ENCODE measurements at places on chromosomes 7 and 10. TPM values are rescaled to one million over a fixed set of nuclear protein-coding genes. Genes with fewer than 3 reads are reported as not detected.
A peak's percentile ranks its signal among the peaks of the same experiment; 100 is the strongest.

DNA sequence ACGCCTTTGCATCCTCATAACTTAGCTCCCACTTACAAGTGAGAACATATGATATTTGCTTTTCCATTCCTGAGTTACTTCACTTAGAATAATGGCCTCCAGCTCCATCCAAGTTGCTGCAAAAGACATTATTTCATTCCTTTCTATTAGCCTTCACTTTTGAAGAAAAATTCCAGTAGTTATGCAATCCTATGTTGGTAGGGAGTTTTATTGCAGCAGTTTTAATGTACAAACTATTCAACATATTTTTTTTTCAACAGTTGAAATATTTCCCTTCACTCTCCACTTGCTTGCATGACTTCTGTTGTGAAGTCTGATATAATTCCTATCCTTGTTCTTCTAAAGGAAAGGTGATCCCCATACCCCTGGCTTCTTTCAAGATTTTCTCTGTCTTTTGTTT lies 27.3 kb upstream of the ARHGAP22 start:
- H3K27me3 ChIP-seq: peaks cover 10% of the 10 kb centered on the region
- no peaks in the 10 kb centered on the region for H3K36me3 ChIP-seq
- H3K4me3 ChIP-seq: no peak overlapping the region
- no peak for DNase-seq
- no peak overlapping the region for H3K27ac ChIP-seq
- H3K4me1 ChIP-seq: no peaks in the 10 kb centered on the region

GRCh38 chr10:44307691-44308090 lies 77.2 kb downstream of the CXCL12 start:
- DNase-seq: no peak
- no peaks in the 10 kb centered on the region for H3K4me1 ChIP-seq
- no peak overlapping the region for H3K4me3 ChIP-seq

- DNase-seq: no peak
- peak overlapping the region; percentile 3 for H3K27ac ChIP-seq
- H3K4me3 ChIP-seq: no peak overlapping the region
- H3K27me3 ChIP-seq: no peaks in the 10 kb centered on the region
These were observed 20.4 kb upstream of the HIPK2 start for GRCh38 chr7:139798221-139798620.

GLI3 gene
- 2.0 TPM for polyA plus RNA-seq

DNA sequence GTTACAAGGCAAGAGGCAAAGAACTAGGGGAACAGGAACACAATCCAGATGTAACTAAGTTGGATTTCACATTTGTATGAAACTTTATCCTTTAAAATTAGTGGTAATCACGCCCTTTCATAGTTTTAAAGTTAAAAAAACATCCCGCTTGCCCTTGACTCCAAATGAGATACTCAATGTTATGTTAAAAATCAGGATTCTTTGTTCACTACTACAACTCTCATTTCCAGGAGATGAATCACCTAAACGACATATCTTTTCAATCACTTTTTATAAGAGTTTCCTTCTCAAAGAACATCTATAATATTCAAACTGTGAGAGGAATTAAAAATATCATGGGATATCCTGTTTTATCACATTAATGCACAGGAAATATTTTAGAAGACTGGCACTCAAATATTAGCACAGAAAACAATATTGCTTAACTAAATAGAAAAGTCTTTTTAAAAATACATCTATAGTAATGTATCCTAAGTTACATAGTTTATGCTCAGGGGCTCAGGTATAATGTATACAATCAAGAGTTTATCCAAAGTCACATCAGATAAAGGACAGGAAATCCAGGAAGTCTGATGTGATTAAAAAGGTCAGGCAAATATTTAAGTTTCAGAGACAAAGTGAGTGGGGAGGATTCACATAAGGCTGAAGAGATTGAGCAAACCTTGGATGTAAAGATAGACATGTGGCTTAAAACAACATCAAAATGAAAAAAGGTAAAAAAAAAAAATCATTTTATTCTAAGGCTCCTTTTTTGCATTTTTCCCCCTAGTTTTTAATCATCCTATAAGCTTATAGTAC lies 41.9 kb downstream of the CADPS2 start:
- H3K4me3 ChIP-seq: no peak overlapping the region
- H3K4me1 ChIP-seq: no peaks in the 10 kb centered on the region
- no peaks in the 10 kb centered on the region for H3K27me3 ChIP-seq
- H3K27ac ChIP-seq: no peak overlapping the region

CALML3 gene
- 20.2 TPM for polyA plus RNA-seq

- no peak overlapping the region for H3K27ac ChIP-seq
- no peaks in the 10 kb centered on the region for H3K27me3 ChIP-seq
- no peak for DNase-seq
- H3K4me1 ChIP-seq: no peaks in the 10 kb centered on the region
These were observed 214.1 kb downstream of the USP6NL start for GRCh38 chr10:11397077-11397965.

- H3K27me3 ChIP-seq: no peaks in the 10 kb centered on the region
- H3K36me3 ChIP-seq: no peaks in the 10 kb centered on the region
- peaks cover 34% of the 10 kb centered on the region for H3K4me1 ChIP-seq
These were observed 1.6 kb upstream of the ARHGAP12 start for GRCh38 chr10:31930023-31930751.

- DNase-seq: no peak
- H3K27ac ChIP-seq: no peak overlapping the region
- H3K4me3 ChIP-seq: no peak overlapping the region
- peaks cover 59% of the 10 kb centered on the region for H3K4me1 ChIP-seq
These were observed 3.0 kb downstream of the LAMB1 start for GRCh38 chr7:107999779-108000560.

- H3K4me3 ChIP-seq: no peak overlapping the region
- H3K36me3 ChIP-seq: no peaks in the 10 kb centered on the region
- no peak for DNase-seq
- H3K4me1 ChIP-seq: no peaks in the 10 kb centered on the region
- H3K27ac ChIP-seq: no peak overlapping the region
- H3K27me3 ChIP-seq: no peaks in the 10 kb centered on the region
These were observed 14.7 kb upstream of the C7orf33 start for GRCh38 chr7:148575640-148576411.

- no peaks in the 10 kb centered on the region for H3K27me3 ChIP-seq
- H3K27ac ChIP-seq: no peak overlapping the region
- H3K4me1 ChIP-seq: no peaks in the 10 kb centered on the region
These were observed 31.1 kb downstream of the NRBF2 start for GRCh38 chr10:63164166-63164623.

DNA sequence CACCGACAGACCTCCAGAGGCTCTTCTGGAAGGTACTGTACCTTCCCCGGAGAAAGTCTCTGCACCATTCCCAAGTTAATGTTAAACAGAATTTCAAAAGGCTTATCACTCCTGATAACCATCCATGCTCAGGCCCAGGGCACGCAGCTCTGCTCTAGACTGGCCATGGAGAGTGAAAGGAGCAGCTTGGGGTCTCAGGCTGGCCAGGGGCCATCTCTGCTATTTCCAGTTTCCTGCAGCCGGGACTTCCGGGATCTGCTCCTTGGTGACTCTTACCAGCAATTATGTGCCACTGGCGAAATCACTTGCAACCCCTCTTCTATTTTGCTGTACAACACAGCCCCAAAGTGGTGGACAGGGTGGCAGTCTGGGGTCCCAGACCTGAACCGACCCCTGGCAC lies 6.0 kb downstream of the CLDN15 start:
- no peak overlapping the region for H3K4me3 ChIP-seq
- DNase-seq: no peak
- H3K27ac ChIP-seq: peak overlapping the region; percentile 36
- peaks cover 13% of the 10 kb centered on the region for H3K36me3 ChIP-seq

Data from keratinocyte (primary cell).